ENCODE measurements at places on chromosomes 12 and 14.

- DNase-seq = no peak
Measured at GRCh38 chr12:29234965-29235626, 86.0 kb downstream of the FAR2 start.

DNA sequence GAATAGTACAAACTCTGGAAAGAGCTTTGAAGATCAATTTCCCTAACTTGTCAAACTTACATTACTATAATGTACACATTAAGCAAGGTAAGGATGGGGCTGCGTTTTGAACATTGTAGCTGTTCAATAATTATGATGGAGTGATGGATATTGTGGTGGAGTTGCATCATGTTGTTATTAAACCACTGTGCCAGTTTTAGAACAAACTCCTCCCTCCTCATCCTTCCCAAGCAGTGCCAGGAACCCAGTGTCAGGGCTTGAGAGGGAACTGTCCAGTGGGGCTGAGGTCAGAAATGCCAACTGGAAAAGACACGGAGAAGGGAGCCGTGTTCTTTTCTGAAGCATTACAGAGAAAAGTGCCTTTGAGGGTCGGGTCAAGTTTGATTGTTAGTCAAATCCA is 31.9 kb upstream of the PAPOLA start:
- DNase-seq = no peak

DNA sequence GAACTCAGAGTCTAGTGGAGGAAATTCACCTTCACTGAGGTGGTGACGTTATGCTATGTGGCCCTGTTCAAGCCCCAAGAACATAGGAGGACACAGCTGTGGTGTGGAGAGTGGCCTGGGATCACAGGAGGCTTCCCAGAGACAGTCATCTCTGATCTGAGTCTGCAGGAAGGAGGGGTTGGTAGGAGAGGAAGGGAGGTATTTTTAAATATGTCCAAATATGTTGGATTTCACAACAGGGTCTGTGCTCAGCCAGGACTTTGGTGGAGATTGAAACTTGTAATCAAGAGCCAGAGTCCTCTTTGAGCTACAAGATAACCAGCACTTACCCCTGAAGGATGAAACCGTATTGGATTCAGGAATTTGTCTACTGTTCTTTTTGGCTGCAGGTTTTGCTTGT is 26.4 kb upstream of the MED13L start:
- no peak for DNase-seq

DNA sequence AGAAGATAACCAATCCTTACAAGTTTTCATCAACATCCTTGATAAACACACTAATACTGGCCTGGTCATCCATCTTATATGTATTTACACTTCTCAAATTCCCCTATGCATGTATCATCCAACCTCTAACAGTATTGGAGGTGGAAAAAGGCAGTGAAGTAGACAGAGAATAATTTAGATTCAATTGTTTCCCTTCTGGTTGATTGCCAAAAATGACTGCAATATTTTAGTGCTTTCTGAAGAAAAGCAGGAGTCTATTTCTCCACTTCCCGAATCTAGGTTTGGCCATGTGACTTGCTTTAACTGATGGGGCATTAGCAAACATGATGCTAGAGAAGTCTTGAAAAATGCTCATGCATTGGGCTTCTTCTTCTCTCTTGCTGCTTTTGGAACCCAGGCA is 78.3 kb upstream of the METAP2 start:
- no peak for DNase-seq

DNA sequence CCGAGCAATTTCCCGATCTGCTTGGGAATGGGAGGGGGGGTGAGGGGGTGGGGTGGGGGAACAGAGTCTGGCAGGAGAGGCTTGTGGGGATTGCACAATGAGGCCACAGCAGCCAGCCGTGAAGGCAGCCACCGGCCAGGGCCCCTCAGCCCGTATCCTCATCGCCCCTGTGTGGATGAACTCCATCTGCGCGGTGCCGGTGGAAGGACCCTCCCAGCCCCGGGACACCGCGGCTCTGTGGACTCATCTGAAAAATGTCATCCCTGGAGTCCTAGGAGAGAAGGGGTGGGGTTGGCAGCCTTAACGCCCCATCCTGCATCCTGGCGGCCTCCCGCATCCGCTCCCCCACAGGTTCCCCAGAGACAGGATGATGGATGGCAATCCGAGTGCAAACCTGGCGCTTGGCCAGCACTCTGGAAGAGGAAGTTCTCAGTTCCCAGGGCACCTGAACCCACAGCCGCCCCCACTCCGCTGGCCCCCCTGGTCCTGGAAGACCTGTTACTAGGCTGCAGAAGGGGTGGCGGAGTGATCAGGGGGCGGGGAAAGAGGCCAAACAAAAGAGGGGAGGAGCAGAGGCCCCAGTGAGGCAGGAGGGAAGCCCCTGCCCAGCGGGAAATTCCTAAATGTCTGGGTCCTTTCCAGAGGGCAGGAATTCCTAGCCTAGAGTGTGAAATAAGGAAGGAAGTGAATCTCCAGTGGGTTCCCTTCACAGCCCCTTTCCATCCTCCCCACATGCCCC is 1.2 kb upstream of the TNFAIP2 start:
- no peak for DNase-seq

DNA sequence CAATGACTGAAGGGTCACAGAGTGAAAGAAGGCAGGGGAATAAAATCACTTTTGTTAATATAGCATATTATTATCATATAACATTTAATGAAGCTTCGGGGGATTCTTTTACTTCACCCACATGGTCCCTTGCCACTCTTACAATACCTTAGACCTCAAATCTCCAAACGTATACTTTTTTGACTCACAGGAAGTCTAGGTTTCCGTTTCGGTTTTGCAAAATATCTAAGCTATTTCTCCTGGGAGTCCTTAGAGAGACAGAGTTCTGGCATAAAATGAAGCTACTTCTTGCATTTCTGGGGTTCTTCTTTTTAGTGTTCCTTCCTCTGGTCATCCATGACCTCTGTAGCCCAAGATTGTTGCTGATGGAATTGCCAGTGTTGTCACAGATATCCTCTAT is 590.5 kb upstream of the ATP2B1 start:
- no peak for DNase-seq

DNA sequence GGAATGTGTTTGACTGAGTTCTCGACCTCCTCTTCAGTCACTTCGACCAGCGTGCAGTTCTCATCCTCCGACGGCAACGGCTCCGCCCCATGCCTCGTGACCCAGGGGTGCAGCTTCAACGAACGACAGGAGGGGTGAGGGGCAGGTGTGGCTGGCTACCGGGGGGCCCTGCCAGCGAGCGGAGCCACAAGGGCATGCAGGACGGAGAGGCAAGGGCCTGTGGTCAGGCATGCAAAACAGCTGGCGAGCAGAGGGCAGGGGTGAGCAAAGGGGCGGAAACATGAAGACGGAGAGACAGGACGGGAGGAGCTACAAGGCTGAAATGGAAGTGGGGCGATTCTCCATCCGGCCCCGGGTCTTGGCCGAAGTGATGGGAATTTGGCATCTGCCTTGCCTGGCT is 38.7 kb downstream of the P2RX4 start:
- no peak for DNase-seq

DNA sequence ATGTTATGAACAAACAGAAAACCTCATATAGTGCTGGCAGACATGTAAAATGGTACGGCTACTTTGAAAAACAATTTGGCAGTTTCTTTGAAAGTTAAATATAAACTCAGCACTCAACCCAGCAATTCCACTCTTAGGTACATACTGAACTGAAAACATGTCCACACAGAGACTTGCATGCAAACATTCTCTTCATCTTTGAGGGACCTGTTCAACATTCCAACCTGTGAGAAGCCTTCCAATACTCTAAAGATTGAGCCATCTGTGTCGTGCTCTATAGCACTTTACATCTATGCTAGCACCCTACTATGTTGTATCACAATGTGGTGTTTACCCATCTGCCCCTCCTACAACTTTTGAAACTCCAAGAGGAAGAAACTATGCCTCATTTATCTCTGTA is 79.3 kb downstream of the DNAI7 start:
- DNase-seq = no peak

DNA sequence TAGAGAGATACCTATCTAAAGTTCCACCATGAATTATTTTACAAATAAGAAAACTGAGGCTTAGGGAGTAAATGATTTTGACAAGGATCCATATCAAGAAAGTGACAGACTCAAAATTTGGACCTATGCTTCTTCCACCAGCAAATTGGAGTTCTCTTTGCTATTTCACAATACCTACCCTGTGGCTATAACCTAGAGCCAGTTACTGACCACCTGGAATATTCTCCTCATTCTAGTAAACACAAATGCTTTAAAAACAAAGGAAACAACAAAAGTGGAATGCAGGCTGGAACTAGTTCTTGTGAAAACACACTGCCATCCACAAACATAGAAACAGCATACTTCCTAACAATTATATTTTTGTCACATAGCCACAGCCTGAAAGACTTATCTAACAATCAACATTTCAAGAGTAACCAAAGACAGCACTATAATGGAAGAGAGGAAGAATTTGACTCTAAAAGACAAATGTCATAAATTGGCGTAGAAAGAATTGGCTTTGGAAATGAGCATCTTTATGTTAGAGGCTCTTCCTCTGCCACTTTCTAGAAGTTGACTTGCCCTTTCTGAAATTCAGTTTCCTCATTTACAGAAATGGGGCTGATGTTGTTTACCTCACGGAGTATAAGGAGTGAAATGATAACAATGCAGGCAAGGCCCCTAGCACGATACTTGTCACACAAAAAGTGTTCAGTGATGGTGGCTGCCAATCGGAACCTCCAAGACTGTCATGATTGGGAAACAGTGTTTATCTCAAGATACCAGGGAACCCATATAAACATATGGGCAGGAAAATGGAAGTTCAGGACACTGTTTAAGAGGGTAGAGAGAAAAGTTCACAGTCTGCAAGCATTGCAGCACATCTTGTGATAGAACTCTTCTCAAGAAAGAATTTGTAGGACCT is 138.6 kb upstream of the LGR5 start:
- no peak for DNase-seq

GRCh38 chr14:52397844-52398243 is 83.7 kb downstream of the PTGER2 start:
- DNase-seq = no peak

- no peak for DNase-seq
Measured at GRCh38 chr12:27595231-27595642, 71.2 kb downstream of the PPFIBP1 start.

DNA sequence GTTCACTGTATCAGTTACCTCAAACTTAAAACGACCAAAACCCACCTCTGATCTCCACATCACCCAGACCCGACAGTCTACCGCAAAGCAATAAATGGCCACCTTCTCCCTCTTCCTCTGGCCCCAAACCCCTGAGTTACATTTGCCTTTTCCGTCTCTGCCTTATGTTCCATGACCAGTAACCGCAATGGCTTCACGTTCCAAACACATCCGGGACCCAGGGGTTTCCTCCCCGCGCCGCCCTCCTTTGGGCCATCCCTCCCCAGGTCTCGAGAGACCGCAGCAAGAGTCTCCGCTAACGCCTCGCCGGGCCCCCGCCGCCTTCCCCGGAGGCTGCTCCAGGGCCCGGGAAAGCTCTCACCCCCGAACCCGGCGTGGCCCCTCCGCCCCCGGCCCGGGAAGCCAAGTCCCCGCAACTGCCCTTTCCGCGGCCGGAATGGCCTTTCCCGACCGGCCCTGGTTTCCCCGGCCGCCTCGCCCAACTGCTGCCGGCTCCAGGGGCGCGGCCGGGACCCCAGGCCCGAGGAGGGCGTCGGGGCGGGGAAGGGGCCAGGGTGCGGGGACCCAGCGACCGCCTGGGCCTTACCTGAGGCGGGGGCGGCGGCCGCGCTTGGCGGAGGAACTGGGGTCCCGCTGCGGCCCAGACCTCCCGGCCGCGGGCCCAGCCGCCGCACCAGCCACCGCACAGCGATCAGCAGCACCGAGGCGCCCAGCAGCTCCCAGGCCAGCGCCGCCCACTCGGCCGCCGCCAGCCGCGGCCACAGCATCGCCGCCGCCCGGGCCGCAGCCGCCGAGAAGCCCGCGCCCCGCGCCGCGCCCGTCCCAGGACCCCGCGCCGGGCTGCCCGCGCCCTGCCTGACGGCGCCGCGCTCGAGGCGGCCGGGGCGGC is at the start of gene ANKLE2:
TSS of gene ANKLE2 (minus strand) at position 801 of the 889 bp plus-strand sequence. CDS start at position 767, 34 bp downstream.
- peak; percentile 83 for DNase-seq

GRCh38 chr12:24049101-24049500 is 99.6 kb upstream of the SOX5 start:
- no peak for DNase-seq

- peak; percentile 79 for DNase-seq
Measured at GRCh38 chr12:57224973-57225679, 4.4 kb upstream of the SHMT2 start.

- DNase-seq = peak; percentile 3
Measured at GRCh38 chr14:45201905-45202304, 51.1 kb downstream of the MIS18BP1 start.

GRCh38 chr12:1906579-1906978 is 11.9 kb downstream of the CACNA2D4 start:
- DNase-seq = no peak

DNA sequence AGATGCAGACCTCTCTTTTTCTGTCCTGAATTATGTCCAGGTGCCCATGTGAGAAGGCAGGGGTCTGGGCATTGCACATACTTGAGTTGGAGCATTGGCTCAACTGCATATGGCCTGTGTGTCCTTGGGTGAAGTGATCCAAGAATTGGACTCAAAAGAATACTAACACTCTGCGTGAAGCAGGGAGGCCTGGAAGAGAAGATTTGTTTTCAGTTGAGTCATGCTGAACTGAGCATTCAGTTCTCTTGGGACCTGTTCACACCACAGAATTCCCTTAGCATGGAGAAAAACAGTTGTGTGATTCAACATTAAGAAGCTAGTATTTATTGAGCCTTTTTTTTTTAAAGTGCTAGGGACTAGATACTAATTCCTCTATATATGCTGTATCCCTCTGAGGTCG is 164.7 kb upstream of the TBX3 start:
- no peak for DNase-seq

GRCh38 chr14:71776471-71777360 is 155.5 kb upstream of the RGS6 start:
- peak; percentile 38 for DNase-seq

GRCh38 chr12:47407463-47408129 is 298.2 kb downstream of the RPAP3 start:
- DNase-seq = no peak

- no peak for DNase-seq
Measured at GRCh38 chr14:50344876-50345563, 32.9 kb downstream of the DMAC2L start.

DNA sequence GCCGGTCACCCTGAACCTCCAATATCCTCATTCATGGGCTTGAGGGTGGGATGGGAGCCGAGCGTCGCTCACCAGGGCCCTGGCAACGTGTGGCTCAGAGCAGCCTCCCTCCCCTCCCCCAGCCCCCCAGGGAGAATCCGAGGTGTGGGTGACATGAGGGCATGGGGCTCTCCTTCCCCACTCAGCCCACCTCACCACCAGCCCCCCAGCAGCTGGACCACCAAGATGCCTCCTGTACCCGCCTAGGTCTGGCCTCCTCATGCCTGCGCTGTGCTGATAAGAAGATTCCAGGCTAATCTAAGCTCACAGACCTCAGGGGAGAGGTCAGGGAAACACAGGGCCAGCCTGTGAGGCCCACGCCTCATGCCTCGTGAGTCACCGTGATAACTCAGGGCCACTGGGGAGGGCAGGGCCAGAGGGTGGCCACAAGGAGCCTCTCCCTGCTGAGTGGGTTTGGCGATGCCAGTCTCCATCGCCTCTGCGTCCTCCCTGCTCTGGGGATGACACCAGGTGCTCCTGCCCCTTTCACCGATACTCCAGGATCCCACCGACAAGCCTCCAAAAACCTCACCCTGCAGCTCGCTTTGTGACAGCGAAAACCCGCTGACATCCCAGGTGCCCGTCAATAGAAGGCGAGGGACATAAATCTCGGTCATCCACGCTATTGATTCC is 56.9 kb downstream of the TESC start:
- DNase-seq = no peak

GRCh38 chr12:71661977-71662530 is 1.6 kb downstream of the ZFC3H1 start:
- no peak for DNase-seq

- DNase-seq = no peak
Measured at GRCh38 chr14:104554608-104555429, 24.7 kb upstream of the C14orf180 start.

All from activated naive CD8-positive, alpha-beta T cell treated with anti-CD3 and anti-CD28 coated beads for 36 hours (primary cell).